ENCODE measurements at places on chromosomes 3 and 15.
A peak's percentile ranks its signal among the peaks of the same experiment; 100 is the strongest.

GRCh38 chr15:57313134-57313483 is 63.2 kb upstream of the CGNL1 start:
- no peak for DNase-seq

GRCh38 chr3:185330238-185330637 is 32.7 kb upstream of the MAP3K13 start:
- DNase-seq = peak; percentile 68

DNA sequence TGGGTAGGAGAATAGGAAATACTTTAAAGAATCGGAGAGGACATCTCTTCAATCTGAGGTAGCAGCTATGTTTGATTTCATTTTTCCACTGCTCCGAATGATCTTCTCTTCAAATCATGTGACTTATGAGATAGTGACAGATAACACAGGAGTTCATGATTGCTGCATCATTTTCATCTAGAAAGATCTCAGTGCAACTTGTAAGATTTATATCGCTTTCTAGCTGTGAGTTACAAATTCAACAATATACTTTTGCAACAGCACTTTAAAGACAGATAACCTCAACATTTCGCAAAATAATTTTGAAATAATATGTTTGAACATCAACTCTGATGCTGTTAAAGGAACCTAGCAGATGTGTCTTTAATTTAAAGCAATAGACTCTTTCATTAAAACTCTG is 99.9 kb upstream of the CCDC80 start:
- DNase-seq = peak; percentile 22

- DNase-seq = no peak
These were observed 17.9 kb downstream of the KBTBD13 start for GRCh38 chr15:65094294-65094995.

DNA sequence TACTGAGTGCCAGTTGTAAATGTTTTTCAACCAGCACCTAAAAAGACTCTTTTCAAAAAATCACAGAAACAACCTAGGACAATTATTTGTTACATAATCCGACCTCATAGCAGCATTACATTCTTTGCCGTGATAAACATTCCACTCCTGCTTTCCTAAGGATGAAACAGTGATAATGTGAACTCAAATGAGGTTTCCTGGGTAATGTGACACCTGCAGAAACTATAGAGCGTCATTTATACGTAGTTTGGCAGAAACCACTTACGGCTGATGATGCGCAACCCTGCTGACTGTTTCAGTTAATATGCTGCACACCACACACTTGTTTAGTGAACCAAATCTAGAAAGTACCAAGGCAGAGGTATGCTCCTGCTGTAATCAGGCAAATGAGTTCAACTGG is 55.8 kb downstream of the SEMA6D start:
- DNase-seq = no peak

DNA sequence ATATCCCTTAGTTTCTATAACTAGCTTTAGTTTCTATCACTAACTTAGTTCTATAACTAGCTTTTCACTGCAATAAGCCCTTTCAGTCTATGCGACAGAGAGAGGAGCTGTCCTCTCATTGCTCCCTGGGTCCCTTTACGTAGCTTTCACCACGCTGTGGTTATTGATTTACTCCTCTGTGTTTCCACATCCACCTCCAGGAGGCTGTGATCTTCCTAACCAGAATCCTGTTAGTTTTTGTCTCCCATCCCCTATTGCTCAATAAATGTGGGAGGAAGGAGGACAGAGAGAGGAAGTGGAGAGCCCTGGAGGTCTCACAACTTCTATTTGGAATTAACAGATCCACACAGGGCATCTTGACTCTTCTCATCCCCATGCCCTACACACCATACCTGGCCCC is 1036.1 kb downstream of the MCTP2 start:
- DNase-seq = no peak

GRCh38 chr3:30181581-30181980 is 424.8 kb upstream of the TGFBR2 start:
- no peak for DNase-seq

GRCh38 chr3:48428088-48428571 is 1.8 kb downstream of the PLXNB1 start:
- DNase-seq = no peak

DNA sequence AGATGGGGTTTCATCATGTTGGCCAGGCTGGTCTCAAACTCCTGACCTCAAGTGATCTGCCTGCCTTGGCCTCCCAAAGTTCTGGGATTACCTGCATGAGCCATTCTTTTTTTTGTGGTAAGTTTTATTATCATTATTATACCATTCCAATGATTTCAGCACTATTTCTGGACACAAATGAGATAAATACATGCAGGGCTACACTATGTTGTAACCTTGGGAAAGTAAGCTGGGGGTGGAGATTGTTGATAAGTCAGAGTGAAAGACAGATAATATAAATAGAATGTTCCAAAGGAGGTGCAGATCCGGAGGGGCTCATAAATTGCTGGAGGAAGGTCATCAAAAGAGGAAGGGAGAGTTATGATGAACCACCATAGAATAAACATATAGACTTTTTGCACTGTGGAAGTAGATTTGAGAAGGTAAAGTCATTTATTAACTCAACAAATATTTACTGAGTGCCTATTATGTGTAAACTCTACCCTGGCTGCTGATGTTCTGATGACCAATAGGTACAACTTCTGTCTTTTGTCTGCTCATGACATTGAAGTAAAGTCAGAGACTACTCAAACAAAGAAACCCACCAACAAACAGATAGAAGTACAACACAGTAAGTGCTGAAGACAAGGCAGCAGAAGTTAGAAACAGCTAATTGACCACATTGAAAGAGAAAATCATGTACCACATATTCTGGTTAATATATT is 478.9 kb upstream of the GOLIM4 start:
- DNase-seq = no peak

DNA sequence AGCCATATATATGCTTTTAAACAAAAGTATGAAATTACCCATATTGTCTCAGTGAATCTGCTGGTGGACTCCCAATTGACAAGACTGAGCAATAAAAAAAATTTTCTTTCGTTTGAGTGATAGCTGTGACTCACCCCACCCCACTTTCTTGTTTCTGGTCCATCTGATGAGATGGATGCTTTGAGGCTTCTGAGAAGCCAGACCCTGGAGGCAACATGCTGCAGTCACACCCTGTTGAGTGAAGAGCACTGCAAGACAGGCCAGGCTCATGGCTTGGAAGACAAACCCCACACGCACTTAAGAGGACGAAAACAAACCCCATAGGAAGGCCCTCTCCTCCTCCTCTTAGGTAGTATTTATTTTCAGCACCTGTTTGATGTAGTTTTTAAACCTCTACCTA is 276.0 kb upstream of the TTC14 start:
- DNase-seq = no peak

DNA sequence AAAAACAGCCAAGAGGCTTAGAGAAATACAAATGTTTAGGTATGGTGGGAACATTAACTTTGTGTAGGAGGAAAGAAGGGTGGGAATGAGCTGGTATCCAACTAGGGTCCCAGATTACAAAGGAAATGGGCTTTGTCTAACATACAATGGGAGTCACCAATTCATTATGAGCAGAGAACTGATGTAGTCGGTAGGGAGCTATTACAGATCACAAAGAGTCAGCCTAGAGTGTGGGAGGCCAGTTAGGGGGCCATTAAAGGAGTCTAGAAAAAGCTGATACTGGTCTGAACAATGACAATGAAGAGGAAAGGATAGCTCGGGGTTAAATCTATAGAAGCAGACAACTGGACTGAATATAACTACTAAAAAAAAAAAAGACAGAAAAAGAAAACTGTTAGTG is 15.5 kb downstream of the ANO10 start:
- DNase-seq = no peak

DNA sequence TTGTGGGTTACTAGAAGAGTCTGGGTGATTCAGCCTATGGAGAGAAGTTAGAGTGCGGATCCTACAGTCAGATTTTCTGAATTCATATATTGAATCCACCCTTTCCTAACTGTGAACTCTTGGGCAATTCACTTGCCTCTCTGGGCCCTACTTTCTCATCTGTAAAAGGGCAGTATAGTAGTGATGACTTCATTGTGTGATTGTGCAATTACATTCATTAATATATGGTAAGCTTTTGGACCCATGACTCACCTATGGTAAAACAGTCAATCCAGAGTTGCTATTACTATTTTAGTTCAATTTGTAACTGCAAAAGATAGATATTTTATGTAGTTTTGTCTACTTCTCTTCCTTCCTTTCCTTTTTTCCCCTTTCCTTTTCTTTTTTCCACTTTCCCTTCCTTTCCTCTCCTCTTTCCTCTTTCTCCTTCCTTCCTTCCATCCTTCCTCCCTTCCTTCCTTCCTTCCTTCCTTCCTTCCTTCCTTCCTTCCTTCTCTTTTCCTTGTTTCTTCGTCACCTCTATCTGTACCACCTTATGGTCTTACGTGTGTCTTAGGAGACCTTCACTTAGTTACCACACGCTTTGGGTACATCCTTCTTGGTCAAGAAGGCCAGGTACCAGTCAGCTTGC is 37.0 kb downstream of the GMNC start:
- no peak for DNase-seq

GRCh38 chr15:48447657-48448056 is 116.4 kb downstream of the DUT start:
- DNase-seq = no peak

DNA sequence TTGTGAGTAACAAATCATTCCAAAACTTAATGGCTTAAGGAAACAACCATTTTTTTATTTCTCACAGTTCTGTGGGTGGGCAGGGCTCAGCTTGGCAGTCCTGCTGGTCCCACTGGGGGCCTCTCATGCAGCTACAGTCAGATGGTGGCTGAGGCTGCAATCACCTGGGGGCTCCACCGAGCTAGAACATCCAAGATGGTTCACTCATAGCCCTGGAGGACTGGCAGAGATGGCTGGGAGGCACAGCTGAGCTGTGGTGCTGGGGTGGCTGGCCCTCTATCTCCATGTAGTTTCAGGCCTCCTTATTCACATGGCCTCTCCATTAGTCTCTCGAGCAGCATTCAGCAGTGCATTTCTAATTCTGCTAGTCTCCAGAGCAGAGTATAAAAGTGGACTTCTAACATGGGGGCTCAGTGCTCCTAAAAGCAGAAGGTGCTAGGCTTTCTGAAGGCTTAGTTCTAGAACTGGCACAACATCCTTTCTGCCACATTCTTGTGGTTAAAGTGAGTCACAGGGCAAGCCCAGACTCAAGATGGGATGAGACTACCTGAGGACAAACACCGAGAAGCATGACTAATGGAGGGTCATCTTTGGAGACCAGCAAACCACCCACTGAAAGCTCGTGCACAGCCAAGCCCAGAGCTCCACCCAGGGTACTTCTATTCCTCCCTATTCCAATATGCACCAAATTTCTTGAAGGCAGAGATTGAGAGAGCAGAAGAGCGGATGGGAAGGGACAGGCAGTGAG is 6.3 kb downstream of the CAV3 start:
- DNase-seq = no peak

- DNase-seq = no peak
These were observed 37.0 kb upstream of the LMCD1 start for GRCh38 chr3:8464668-8465067.

DNA sequence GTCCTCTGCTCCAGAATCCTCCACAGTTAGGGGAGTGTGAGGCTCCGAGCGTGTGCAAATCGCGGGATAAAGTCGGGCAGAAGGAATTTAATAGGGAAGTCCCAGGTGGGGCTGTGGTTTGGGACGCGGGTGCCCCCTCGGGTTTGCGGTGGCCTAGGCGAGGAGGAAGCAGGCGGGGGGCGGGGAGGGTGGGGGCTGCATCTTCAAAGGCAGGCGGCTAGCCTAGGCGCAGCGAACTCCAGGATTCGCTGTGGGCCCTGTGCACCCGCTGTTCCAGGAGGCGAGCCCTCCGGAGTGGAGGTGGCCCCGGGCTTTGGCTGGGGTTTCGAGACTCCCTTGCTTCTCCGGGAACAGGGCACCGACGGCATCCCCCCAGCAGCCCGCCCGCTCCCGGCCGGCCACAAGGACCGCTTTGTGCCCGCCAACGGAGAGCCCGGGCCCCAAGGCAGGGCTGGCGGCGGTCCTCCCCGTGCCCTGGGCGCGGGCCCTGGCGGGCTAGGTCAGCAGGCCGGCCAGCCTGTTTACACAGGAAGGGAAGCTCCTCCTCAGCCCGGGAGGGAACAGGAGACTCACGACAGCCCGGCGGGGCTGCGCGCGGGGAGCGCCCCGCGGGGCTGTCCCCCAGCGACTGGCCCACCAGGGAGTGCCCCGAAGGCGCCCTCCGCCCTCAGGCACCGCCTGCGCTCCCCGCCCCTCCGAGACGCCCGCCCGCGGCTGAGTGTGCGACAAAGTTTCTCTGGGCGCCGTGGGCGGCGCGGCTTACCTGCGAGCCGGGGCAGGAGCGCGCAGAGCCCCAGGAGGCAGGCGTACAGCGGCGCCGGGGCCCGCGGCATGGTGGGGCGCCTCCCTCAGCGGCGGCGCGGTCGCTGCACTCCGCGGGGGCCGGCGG is 753 bp downstream of the ITGB5 start:
- DNase-seq = peak; percentile 79

- DNase-seq = no peak
These were observed 370.1 kb downstream of the CNTN4 start for GRCh38 chr3:2468816-2469215.

DNA sequence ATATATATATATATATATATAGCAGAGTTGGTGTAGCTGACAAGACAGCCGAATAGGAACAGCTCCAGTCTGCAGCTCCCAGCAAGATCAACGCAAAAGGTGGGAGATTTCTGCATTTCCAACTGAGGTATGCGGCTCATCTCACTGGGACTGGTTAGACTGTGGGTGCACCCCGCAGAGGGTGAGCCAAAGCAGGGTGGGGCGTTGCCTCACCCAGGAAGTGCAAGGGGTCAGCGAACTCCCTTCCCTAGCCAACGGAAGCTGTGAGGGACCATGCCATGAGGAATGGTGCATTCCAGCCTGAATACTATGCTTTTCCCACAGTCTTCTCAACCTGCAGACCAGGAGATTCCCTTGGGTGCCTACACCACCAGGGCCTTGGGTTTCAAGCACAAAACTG is 81.7 kb upstream of the ST3GAL6 start:
- no peak for DNase-seq

- no peak for DNase-seq
These were observed 93.7 kb downstream of the MYLK start for GRCh38 chr3:123790254-123791072.

DNA sequence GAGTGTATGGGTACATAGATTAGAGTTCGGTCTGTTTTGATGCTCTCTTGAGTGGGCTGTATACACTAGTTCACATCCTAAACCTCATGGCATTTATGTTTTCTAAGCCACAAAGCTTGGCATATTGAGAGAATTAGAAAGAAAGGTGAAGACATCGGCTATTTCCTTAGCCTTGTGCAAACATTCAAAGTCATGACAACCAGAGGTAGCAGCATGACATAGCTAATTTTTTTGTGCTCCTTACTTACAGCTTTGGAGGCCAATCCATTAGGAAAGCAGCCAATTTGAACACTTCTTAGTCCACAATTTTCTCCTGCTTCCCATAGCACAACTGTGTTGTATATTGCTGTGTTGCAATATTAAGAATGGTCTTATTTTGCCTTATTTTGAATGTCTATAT is 21.5 kb upstream of the AADAC start:
- no peak for DNase-seq

GRCh38 chr3:151156618-151157216 is 46.3 kb downstream of the GPR171 start:
- DNase-seq = peak; percentile 58
